ENCODE measurements at places on chromosomes 13 and 19.

DNA sequence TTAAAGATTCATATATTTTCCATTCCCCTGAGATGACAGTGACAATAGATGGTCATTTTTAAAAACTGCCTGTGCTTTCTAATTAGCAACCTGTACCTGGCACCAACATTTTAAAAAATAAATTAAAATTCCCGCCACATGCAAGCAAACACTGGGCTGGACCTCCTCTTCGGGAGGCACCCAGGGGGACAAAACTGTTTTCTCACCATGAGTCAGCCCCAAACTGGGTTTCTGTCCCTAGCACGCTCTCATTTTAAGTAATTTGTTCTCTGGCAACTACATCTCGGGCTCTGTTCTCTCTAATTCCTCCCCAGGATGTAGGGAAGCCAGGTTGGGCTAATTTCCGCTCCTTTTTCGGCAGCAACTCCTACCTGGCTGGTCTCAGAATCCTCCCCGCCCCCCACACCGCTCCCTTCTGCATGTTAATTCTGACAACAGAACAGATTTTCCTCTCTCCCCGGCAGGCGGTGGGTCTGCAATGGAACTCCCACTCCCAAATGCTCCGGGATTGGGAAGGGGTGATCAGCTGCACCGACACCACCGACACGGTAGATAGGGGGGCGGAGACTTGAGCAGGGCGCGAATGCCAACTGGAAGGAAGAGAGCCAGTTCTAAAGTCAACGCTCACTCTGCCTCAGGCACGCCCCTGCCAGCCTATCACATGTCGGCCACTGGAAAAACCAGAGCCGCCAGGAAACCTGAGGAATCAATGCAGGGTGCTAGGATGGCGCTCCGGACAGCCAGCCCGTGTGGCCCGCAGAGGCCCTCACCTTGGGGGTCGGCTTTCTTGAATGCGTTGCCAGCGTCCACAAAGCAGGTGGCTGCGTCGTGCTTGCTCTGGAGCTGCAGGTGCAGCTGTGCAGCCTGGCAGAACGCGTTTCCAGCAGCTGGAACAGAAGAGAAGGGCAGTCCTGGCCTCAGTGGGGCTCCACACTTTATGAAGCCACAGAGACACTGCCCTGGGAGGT, 14.7 kb downstream of the NAPA start:
- no peak for DNase-seq

- DNase-seq: no peak
Observed at GRCh38 chr19:54435551-54436016, 13.4 kb upstream of the LENG8 start.

GRCh38 chr19:46759206-46759605, 13.0 kb upstream of the STRN4 start:
- no peak for DNase-seq

DNA sequence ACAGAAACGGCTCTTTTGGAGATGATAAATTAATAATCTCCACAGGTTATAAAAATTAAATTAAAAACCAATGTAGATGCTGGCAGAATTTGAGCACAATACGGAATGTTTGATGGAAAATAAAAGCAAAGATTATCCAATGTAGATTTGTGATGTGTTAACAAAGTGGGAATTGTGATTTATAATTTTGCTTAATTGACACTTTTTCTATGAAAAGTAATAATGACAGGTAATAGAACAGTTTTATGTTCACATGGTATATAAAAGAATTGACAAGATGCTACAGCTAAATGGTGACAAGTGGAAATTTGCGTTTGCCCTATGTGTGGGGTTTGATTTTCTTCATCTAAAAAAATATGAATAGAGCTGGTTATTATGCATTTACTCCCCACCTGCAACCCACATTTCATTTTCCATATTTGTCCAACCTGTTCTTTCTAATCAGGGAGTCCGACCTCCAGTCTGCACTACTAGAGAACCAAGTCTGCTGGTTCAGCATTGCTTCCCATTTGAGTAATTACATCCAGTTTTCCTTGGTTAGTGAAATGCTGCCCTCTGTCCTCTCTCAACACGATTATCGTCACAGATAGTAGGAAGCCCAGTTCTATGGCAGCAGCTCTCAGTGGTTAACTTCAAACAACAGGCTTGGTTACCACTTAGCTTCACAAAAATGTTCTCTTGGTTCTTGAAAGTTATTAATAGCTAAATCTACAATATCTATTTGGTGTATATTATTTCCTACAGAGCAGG, 61.4 kb upstream of the SLITRK1 start:
- no peak for DNase-seq
